T1000 (cell line): ENCODE measurements at places on chromosomes 5 and 9.

DNA sequence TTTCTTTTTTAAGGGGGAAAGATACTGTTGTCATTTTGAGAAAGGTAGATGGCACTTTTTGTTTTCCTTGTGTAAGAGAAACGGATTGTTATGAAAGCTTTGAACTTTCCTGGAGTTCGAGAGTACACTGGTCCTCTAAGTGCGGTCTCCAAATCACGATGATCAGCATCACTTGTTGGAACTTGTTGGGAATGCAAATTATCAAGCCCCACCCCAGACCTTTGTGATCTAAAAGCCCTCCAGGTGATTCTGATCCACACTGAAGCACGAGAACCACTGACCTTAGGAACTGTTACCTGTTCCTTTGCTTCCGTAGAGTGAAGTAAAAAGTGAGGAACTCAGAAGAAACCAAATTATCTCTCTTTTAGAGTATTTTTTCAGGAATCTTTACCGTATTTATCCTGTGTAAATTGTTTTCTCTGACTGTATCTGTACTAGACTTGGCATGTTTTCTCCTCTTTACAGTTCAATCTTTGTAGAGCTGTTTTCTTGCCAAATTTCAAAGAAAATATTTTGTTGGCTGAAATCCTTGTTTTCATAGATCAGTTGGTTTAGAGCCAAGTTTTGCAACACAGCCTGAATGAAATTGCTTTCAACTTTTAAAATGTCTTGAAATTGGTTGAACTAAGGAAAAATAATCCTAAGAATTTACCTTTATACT, 4.0 kb downstream of the MAT2B start:
- DNase-seq, result no peak

DNA sequence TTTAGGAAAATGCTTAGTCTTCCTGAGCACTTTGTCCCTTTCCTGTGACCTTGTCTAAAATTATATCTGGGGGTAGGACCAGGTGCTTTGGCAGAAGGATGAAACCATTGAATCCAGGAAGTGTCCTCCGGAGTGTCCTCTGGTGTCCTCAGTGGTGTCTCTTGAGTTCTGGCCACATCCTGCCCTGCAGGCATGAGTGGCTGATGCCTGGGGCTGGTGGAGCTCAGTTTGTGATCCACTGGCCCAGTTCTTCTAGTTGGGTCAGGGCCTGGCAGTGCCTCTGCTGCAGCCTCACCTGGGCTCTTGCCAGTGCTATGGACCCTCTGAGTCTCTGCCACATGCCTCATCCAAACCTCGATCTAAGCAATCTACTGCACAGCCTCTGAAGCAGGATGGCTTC, 14.4 kb upstream of the TMED7 start:
- DNase-seq, result no peak

GRCh38 chr5:142167458-142167857, 58.9 kb downstream of the NDFIP1 start:
- no peak for DNase-seq

- no peak for DNase-seq
Measured at GRCh38 chr9:88011005-88011766, 36.9 kb upstream of the CDK20 start.

- no peak for DNase-seq
Measured at GRCh38 chr9:78756813-78757510, 460.0 kb downstream of the PSAT1 start.

DNA sequence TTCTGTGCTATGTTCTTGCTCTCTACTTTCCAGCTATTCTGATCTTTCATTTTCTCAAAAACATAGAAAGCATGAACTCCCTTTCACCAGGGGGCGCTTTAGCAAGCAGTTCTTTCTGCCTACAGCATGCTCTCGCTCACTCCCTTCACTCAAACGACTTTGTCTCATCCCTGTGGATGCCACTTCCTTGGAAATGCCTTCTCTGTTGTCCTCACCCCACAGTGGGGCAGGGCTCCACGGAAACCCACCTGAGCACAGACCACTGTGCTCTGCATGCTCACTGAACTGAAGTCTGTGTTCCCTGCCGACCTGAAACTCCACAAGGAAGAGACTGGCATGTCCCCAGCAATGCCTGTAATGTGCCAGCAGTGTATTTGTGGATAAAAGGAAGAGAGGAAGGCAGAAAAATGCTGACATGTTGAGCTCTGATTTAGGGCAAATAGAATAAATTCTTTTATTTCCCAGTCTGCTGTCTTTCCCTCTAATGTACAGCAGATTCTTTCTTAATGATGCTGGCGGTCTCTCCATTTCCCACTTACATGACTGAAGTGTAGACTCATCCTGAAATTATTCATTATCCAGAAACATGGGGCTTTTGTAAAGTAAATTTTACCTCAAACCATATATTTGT, 4.9 kb upstream of the ROR2 start:
- no peak for DNase-seq

DNA sequence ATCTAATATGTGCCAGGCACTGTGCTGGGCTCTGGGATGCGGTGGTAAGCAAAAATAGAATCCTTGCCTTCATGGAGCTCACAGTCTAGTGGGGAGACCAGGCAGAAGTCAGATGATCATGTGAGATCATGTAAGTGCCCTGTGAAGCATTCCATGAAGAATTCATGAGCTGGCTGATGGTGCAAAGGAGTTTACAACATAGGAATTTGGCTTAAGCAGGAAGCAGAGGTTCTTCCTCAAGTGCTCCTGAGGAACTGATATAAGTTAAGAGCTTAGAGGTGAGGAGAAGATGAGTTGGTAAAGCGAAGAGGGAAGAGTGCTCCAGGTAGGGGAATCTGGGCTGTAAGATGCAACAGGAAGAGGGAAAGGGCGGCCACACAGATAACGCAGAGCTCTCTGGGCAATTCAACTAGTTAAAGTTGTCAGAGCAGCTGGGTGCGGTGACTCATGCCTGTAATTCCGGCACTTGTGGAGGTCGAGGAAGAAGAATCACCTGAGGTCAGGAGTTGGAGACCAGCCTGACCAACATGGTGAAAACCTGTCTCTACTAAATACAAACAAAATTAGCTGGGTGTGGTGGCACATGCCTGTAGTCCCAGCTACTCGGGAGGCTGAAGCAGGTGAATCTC, 78.5 kb upstream of the SPATA31D4 start:
- no peak for DNase-seq

DNA sequence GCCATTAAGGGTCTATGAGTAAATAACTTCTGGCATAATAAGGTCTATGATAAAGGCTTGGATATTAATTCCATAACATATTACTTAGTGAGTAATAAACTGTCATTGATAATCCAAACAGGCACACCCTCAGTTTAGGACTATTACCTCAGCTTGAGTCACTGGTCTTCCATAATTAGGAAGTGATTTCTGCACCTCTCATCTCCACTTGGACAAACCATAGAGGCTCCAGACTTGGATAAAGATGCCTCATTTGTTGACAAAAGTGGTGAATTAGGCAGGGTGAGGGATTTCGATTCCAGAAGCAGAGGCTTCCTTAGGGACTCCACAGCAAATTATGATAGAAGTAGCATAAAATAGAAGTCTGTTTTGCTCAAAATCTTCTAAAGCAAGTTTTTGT, 127.5 kb upstream of the MTAP start:
- DNase-seq, result no peak

DNA sequence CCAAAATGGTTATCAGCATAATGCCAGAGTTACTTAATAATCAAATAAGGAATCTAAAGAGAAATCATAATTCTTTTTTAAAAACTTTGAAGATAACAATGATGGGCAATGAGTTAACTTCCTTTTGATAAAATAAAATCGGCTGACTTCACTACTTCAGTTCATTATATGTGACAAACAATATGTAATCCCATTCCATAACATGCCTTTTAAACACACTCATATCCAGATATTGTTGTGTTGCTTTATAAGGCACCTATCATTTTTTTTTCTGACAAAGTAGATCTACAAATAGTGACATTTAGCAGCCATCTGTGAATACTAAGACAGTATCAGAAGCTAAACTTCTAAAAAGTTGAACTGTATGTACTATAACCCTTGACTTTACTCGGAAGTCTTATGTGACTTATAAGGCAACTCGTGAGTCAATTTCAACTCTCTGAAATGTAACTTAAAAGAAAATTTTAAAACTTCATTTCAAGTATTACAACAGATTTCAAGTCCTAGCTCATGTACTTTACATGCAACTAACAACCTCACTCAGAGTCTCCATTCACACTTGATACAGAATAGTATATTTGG, 7.5 kb downstream of the ADAMTS6 start:
- no peak for DNase-seq

- DNase-seq, result no peak
Measured at GRCh38 chr9:34578241-34579103, 11.1 kb downstream of the CNTFR start.

GRCh38 chr5:53335115-53335514, 145.3 kb upstream of the FST start:
- no peak for DNase-seq

- DNase-seq, result no peak
Measured at GRCh38 chr5:135050244-135050767, 16.3 kb upstream of the PITX1 start.

GRCh38 chr5:68749631-68750030, 344.2 kb upstream of the SLC30A5 start:
- no peak for DNase-seq

DNA sequence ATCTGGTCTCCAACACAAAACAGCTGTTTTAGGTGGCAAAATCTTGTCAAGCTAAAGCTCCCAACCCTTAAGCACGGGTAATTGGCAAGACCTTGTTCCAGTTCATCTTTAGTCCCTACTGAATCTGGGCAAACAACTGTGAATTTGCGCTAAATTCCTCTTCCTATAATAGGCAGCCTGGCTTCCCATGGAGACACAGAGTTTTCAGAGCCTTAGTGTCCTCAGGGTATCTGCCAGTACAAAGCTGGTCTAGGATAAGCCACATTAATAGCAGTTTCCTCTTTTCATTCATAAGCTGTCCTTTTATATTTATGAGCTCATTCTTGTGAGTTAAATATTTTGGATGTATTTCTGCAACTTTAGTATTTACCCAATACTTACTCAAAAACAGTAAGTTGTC, 59.5 kb downstream of the FGF10 start:
- DNase-seq, result no peak

- peak; percentile 65 for DNase-seq
Measured at GRCh38 chr5:54390015-54390414, 65.5 kb upstream of the HSPB3 start.

GRCh38 chr9:123299558-123300126, 31.3 kb upstream of the STRBP start:
- no peak for DNase-seq

- no peak for DNase-seq
Measured at GRCh38 chr5:1725641-1726468, 73.8 kb downstream of the MRPL36 start.

GRCh38 chr5:42985129-42986037, 54.7 kb downstream of the ANXA2R start:
- DNase-seq, result no peak

DNA sequence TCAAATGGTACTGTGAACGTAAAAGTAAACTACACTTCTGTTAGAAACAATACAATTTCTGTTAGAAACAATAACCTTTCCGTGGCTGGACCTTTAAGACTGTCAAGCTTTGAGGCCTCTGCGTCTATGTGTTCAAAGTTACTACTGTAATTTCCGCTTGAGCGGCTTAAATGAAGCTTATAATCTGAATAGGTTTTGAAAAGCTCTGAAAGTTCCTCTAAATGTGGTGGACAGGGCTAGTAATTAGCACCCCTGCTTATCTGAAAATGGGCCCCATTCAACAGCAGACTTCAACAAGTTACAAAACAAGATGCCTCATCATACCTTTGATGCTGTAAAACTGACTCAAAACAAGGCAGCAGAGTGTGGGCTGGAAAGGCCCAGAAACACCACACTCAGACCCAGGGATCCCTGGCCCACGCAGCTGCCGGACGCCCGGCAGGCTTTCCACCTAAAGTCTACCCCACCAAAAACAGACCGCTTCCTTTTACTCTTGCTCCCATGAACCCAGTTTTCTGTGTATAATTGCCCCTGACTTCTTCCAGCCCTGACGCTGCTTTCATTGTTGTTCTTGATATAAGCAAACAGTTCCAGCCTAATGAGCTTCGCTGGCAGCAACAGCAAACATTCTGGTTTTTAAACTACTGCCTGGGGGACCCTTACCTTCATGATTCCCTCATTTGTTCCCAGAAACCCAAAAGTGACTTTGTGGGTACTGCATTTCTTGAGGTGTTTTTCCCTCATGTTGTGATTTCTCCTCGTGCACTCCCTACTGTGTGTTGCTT, 66.7 kb downstream of the TLE1 start:
- no peak for DNase-seq
